SK-N-DZ (cell line): ENCODE measurements at places on chromosomes 4 and X.
A peak's percentile ranks its signal among the peaks of the same experiment; 100 is the strongest.

DNA sequence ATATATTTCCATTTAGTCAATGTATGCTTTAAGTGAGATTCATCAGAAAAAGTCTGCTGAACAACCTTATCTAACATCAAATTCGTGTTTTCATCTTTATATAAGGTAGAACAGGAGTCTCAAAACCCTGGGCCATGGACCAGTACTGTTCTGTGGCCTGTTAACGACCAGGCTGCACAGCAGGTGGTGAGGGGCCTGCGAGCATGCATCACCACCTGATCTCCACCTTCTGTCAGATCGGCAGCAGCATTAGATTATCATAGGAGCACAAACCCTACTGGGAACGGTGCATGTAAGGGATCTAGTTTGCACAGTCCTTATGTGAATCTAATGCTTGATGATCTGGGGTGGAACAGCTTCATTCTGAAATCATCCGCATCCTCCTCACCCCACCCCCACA lies 3.2 kb downstream of the CTSO start:
- DNase-seq: no peak

- peak; percentile 70 for DNase-seq
These were observed 24.0 kb downstream of the HAND2 start for GRCh38 chr4:173505924-173506518.

DNA sequence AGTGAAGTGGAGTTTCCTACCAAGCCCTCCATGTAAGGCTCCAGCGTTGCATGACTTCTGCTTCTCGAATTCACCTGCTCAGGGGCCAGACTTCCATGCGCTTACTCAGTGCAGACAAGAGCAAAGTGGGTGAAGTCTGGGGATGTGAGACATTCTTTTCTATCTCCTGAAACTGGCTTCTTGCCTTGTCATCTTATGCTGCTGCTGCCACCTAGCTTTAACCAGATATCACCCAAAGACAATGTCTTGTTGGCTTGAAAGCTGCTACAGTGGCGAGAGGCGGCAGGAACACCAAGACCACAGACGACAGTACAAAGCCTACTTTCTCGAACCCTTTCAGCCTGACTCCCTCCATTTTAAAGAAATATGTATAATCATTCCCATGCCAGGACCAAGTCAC lies 103.6 kb upstream of the ADGRG2 start:
- DNase-seq: peak; percentile 0

- no peak for DNase-seq
These were observed 28.8 kb upstream of the ZDHHC9 start for GRCh38 chrX:129872524-129872923.

DNA sequence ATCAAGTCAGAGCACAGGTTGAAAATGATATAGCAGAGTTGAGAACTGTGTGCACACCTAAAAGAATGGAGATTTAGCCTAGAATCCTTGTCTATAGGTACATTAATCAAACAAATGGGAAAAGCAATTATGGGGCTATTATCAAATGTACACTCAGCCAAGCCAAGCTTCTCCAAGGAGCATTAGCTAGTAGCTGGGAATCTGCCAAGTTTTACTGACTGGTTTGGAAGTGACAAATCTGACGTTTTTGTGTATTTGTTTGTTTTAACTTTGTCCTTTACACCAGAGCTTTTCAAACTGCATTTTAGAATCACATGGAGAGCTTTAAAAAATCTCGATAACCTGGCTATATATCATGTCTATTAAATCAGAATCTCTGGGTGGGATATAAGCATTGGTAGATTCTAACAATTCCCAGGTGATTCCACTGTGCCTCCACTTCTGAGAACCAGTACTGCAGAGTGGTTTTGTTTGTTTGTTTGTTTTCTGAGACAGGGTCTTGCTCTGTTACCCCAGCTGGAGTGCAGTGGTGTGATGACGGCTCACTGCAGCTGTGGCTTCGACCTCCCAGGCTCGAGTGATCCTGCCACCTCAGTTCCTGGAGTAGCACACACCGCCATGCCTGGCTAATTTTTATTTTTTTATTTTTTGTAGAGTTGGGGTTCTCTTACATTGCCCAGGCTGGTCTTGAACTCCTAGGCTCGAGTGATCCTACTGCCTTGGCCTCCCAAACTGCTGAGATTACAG lies 279.8 kb downstream of the UNC5C start:
- no peak for DNase-seq
